ENCODE measurements at places on chromosomes 2 and 18.
A peak's percentile ranks its signal among the peaks of the same experiment; 100 is the strongest.

GRCh38 chr2:205766779-205767359 lies 84.6 kb downstream of the NRP2 start:
- peak; percentile 67 for DNase-seq

GRCh38 chr2:228516019-228516418 lies 334.5 kb upstream of the SPHKAP start:
- DNase-seq: no peak

GRCh38 chr2:70964596-70965386 lies 13.6 kb upstream of the ANKRD53 start:
- DNase-seq: peak; percentile 45

GRCh38 chr18:58576638-58577251 lies 52.1 kb downstream of the ALPK2 start:
- DNase-seq: no peak

DNA sequence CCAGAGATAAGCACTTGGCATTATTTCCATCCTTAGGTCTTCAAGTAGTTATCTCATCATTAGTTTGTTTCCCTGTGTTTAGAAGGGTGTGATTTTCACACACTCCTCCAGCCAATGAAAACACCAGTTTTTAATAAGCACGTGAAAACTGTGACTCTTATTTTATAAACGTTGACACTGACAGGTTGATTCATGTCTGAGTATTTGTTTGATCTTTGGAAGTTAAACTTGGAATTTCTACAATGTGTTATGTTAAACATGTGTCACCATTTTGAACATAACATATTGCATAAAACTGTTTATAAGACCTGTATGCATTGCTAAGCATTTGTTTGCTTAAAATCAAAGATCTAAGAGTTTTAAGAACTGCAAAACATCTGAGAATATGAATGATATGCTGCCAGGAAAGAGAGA lies 27.6 kb downstream of the SLC40A1 start:
- peak; percentile 4 for DNase-seq

DNA sequence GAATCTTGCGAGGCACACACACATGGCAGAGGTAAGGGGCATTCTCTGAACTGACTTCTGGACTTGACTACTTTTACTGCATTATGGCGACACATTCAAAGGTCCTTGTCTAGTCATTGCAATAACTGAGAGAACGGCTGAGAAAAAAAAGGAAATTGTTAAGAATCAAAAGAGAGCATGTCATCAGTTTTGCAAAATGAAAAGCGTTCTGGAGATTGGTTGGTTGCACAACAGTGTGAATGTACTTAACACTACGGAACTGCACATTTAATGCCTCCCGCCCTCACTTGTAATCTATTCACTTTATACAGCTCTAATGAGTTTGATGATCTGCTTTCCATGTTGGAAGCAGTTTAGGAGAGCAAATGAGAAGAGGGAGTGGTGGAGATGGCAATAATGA lies 68.5 kb upstream of the NFU1 start:
- no peak for DNase-seq

DNA sequence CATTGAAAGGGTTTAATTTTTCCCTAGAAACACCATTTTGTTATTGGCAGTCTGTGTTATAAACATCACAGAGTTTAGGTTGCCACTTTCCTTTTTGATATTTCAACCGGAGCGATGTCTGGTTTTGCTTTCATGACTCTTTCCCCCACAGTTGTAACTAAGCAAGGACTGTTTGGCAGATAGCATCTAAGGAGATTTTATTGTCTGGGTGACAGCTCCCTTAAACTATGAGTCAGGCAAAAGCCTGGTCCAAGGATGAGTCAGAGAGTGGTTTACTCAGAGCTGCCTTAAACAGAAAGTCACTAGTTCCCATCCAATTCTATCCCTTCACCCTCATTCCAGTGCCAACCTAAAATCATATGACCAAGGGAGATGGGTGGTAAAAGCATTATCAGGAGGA lies 341.6 kb upstream of the VWC2L start:
- peak; percentile 95 for DNase-seq

DNA sequence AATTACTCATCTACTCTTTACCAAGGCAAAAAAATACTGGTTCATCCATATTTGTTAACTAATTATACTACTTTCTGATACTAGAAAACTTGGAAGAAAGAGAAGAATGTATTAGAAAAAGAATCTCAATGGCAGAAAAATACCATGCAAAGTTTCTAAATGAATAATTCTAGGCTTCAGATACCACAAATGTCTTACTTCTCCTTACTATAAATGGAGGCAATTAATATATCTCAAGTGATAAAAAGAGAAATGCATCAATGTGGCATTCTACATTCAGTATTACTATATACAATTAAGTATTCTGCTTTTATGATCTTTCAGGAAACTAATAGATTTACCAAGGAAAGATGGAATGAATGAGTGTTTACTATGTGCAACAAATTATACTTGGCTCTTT lies 85.5 kb downstream of the ITSN2 start:
- DNase-seq: no peak

GRCh38 chr2:232324778-232325177 lies 53.8 kb upstream of the ALPP start:
- no peak for DNase-seq

GRCh38 chr2:56449449-56449860 lies 265.7 kb downstream of the CCDC85A start:
- no peak for DNase-seq

DNA sequence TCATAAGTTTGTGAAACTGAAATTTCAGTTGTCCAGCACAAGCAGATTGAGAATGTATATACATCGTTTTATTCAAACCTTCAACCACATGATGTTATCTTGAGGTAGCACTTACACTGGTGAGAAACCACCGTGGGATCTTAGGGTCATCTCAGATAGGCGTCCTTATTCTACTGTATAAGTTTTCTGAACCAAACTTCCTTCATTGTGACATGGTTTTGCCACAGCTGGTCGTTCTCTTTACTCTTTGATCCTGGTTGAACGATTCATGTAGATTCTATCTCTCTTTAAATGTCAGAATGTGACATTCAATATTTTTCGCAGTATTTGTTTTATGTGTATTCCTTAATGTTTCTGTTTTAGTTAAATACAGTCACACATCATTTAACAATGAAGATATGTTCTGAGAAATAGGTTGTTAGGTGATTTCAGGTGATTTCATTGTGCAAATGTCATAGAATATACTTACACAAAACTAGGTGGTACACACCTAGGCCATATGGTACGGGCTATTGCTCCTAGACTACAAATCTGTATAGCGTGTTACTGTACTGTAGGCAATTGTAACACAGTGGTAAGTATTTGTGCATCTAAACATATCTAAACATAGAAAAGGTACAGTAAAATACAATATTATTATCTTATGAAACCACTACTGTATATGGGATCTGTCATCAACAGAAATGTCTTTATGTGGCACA lies 17.9 kb upstream of the ARHGAP25 start:
- DNase-seq: no peak

DNA sequence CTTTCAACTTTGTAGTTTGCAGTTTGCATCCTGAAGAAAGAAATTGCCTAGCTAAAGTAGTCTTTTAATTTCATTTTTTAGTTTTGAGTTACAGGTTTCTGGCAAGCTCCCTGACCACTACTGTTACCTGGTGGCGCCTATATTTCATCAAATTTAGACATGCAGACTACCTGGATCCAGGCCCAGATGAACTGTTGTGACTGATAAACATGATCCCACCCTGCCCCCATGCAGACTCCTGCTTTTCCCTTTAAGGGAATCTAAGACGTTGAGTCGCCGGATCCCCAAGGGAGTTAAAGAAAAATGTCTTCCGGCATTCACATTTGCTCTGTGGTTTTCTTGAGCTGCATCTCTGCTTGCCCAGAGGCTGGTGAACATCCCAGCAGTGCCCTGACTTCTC lies 22.2 kb downstream of the METAP1D start:
- DNase-seq: peak; percentile 88

DNA sequence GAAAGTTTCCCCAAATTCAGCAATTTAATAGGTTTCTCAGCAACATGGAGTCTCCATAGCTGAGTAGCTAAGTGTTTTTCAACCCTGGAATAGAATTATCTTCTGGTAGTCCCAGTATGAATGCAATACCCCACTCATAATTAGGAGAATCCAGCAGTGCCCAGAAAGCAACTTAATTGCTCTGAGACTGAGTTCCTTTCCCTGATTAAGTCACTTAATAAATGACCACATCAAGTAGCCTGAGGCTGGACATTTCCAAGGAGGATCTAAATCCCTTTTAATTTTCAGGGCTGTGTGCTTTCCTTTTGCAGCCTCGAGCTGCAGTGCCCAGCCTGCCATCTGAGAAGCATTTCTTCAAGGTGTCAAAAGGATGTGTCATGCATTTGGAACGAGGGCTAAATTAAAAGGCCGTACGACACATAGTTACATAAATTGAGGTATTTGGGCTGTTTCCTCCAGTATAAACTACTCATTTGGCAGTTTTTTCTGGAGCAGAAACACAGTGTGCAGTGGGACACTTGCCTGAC lies 17.7 kb upstream of the SIX2 start:
- DNase-seq: no peak

DNA sequence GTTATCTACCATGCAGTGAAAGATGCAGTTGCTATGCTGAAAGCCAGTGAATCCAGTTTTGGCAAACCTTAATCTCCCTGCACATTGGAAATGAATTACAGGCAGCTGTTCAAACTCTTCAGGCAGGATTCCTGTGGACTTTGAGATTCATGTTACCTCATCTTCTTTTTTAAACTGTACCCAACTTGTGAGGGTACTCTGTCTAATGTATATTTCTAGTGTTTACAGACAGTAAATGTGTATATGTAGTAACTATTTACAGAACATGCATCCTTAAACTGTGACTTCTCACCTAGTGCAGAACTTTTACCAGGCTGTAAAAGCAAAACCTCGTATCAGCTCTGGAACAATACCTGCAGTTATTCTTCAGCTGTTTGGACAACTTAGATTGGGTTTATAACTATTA lies 50.9 kb downstream of the KDM3A start:
- no peak for DNase-seq

DNA sequence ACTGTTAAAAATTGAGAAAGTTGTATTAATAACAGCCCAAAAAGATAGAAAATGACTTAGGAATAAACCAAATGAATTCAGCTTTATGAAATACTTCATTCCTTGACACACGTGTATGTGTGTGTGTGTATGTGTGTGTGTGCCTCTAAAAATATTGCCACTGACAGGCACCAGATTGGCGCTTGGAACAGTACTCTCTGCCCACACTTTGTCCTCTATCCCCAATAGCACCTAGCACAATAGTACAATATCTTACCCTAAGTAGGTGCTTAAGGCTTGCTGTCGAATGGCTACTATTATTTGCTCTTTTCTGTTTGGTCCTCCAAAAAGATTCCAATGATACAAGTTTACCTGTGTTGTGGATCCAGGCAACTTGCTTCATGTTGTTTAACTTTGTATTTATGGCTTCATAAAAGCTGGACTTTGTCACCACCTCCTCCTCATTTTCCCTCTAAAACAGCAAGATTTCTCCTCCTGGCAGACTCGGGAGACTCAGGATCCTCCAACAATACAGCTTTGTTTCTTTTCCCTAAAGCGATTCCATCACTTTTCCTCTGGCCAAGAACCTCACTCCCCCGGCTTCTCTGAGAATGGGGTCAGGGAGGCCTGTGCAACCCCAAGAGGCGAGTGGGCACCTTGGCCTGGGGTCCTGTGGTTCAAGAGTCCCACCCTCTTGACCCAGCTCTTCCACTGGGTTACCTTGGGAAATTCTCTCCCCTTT lies 43.3 kb upstream of the LCLAT1 start:
- no peak for DNase-seq

GRCh38 chr2:215828528-215829184 lies 184.7 kb downstream of the MREG start:
- peak; percentile 54 for DNase-seq

DNA sequence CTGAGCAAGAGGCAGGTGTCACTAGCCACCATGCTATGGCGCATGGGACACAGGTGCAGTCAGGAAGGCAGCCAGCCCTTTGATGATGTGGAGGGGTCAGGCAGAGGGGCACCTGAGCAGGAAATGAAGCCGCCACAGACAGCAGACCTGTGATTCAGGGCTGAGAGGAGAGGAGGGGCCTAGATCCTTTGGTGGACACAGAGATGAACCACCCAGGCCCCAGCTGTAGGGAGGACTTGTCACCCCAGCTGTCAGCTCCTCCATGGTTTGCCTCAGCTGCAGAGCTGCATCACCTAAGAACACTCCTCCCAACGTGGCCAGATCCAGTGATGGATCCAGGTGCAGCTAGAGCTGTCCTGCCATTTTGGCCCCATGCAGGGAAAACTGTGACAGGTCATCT lies 11.6 kb downstream of the ASB18 start:
- DNase-seq: no peak

GRCh38 chr2:202375033-202375608 lies 1.0 kb upstream of the BMPR2 start:
- DNase-seq: peak; percentile 72

DNA sequence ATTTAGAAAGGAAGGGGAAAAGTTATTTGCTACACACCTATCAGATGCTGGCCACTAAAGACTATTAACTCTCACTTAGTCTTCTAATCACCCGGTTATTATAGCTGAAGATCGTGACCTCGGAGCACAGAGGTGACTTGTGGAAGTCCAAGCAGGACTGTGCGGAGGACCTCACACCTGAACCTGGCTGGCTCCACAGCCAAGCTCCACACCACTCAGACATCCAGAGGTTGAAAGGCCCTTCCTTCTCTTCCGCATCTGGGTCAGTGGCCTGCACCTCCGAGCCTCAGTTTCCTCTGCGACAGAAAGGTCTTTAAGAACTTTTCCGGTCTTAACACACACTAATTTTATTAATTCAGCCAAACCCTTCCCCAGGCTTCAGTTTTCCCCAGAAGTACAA lies 57.9 kb downstream of the TNS1 start:
- no peak for DNase-seq

DNA sequence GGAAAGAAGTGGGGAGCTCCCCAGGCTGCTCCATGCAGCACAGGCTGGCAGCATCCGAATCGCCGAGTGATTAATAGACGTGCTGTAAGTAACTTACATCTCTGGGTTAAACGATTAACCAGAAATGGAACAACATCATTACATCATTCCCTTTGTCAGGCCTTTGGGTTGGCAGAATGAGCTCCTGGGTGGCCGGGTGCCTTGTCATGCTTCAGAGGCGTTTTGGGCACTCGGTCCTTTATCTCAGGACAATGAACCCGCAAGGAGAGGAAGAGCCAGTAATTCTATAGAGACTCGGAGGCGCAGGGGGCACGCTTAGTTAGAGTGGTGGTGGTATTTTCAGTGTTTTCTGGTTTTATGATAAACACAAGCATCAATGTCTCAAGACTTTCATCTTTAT lies 146.9 kb upstream of the TPO start:
- DNase-seq: no peak

DNA sequence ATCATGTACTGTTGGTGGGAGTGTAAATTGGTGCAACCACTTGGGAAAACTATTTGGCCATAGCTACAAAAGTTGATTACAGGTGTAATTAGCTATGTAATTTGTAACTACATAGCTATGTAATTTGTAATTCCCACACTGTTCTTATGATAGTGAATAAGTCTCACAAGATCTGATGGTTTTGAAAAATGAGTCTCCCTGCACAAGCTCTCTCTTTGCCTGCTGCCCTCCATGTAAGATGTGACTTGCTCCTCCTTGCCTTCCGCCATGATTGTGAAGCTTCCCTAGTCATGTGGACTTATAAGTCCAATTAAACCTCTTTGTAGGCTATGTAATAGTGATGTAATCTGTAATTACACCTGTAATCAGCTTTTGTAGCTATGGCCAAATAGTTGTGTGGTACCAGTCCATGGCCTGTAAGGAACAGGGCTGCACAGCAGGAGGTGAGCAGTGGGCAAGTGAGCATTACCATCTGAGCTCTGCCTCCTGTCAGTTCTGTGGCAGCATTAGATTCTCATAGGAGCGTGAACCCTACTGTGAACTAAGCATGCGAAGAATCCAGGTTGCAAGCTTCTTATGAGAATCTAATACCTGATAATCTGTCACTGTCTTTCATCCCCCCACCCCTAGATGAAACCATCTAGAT lies 133.7 kb upstream of the COPS8 start:
- DNase-seq: no peak

GRCh38 chr2:172345956-172346555 lies 81.3 kb upstream of the ITGA6 start:
- DNase-seq: no peak
